Activated CD8-positive, alpha-beta memory T cell treated with anti-CD3 and anti-CD28 coated beads, Interleukin-2, amount 10 ng/mL, durations not matched to agents 7 days and 5 days (primary cell): ENCODE measurements at places on chromosomes 16 and 17.

- no peak for DNase-seq
- no peaks in the 10 kb centered on the region for H3K27me3 ChIP-seq
- no peak overlapping the region for H3K4me3 ChIP-seq
Measured at GRCh38 chr17:39556423-39556822, 51.3 kb downstream of the NEUROD2 start.

GRCh38 chr16:29898135-29898803 lies 1.1 kb downstream of the SEZ6L2 start:
- H3K27ac ChIP-seq, result no peak overlapping the region
- H3K27me3 ChIP-seq, result peaks cover 18% of the 10 kb centered on the region
- H3K36me3 ChIP-seq, result no peaks in the 10 kb centered on the region
- no peak for DNase-seq

DNA sequence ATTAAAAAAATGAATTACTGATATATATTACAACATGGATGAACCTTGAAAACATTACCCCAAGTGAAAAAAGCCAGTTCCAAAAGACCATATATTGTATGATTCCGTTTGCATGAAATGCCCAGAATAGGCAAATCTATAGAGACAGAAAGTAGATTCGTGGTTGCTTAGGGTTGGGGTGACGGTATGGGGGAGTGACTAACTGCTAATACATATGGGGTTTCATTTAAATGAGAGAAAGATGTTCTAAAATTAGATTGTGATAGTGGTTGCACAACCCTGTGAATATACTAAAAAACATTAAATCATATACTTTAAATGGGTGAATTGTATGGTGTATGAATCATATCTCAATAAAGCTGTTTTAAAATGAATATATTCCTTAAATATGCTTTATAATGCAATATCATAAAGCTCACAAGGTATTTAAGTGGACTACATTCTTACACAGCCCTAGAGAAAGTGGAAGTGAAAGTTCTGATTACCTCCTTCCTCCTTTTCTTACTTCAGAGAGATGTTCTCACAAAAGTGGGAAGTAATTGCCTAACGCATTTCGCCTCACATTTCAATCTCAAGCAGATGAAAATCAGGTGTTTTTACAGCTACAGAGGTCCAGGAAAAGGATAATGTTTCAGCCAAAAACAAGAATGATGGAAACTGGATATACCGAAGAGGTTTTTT lies 142.7 kb upstream of the GNAO1 start:
- no peaks in the 10 kb centered on the region for H3K36me3 ChIP-seq
- DNase-seq, result no peak
- H3K27ac ChIP-seq, result no peak overlapping the region
- H3K27me3 ChIP-seq, result peaks cover 15% of the 10 kb centered on the region

- no peak overlapping the region for H3K27ac ChIP-seq
- no peak overlapping the region for H3K4me3 ChIP-seq
- no peak for DNase-seq
- H3K4me1 ChIP-seq, result no peaks in the 10 kb centered on the region
- H3K27me3 ChIP-seq, result peaks cover 13% of the 10 kb centered on the region
Measured at GRCh38 chr17:15048933-15049794, 216.0 kb downstream of the PMP22 start.

GRCh38 chr17:81314398-81315081 lies 19.4 kb upstream of the SLC38A10 start:
- H3K36me3 ChIP-seq, result no peaks in the 10 kb centered on the region
- H3K27ac ChIP-seq, result no peak overlapping the region
- H3K4me3 ChIP-seq, result no peak overlapping the region
- no peak for DNase-seq
- H3K27me3 ChIP-seq, result peaks cover 4% of the 10 kb centered on the region

DNA sequence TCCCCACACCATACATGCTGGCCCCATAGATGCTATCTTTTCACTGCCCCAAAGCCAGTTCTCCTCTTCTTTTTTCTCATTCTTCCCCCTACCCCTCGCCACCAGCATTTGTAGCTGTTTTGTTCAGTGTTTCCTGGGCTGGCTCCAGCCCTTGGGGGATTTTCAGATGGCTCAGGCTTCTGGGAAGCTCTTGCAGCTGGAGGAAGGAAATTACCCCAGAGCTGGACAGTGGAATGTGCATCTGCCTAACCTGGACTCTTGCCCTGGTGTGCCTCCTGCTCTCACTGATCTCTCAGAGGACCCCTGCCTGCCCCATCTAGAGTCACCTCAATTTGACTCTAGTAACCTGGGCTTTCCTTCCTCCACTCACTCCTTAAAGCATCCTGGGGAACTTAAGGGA lies 82.8 kb downstream of the MYH13 start:
- H3K36me3 ChIP-seq, result no peaks in the 10 kb centered on the region
- H3K27ac ChIP-seq, result no peak overlapping the region
- H3K4me3 ChIP-seq, result no peak overlapping the region
- H3K4me1 ChIP-seq, result peaks cover 8% of the 10 kb centered on the region
- peaks cover 8% of the 10 kb centered on the region for H3K27me3 ChIP-seq

DNA sequence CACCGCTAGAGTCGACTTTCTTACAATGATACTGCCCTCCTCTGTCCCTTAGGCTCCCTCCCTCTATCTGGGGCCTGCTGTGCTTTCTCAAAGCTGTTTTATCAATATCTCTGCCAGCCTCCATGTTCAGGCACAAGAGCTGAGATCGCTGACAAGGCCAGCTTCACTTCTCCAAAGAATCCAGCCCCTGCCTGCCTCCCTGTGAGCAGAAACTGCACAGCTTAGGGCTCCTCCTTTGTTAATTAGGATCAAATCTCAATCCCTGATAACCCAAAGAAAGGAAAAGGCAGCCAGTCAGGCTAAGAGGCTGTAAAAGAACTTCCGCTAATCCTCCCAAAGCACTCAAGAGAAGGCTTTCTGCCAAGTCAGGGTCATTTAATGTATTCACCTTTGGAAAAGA lies 616.0 kb upstream of the CDH11 start:
- no peaks in the 10 kb centered on the region for H3K27me3 ChIP-seq
- no peaks in the 10 kb centered on the region for H3K4me1 ChIP-seq
- no peak for DNase-seq
- H3K36me3 ChIP-seq, result no peaks in the 10 kb centered on the region

DNA sequence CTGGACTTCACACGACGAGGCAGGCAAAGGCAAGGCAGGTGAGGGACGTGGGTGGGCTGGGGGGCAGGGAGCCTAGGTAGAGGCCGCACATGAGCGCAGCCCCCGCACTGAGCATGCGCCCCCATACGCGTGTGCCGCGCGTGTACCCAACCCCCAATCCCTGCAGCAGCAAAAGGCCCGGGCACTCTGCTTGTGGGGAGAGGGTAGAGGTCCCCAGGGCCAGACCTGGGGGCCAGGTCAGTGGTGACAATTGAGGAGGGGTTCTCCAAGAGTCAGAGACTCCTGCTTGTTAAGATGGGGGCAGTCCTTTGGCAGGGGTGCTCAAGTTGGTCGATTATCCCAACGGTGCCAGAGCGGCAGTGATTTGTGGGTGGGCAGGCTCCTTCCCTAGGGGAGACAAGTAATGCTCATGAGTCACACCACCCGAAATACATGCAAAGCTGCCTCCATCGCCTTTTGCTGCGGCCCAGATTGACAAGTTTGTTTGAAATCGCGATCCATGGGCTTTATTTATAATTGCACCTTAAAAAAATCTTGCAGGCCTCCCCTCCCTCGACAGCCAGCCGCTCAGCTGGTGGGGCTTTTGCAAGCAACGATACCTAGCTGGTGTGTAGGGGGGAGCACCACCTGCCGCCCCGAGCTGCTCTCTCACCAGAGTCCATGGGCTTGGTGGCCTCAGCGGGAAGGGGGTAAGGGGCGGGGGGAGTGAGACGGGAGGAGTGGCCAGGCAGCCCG lies 1.1 kb upstream of the GIT1 start:
- DNase-seq, result no peak
- H3K4me1 ChIP-seq, result peaks cover 69% of the 10 kb centered on the region
- H3K4me3 ChIP-seq, result peak overlapping the region; percentile 86
- H3K36me3 ChIP-seq, result no peaks in the 10 kb centered on the region

GRCh38 chr16:717450-718245 lies 2.7 kb downstream of the METRN start:
- no peak overlapping the region for H3K4me3 ChIP-seq
- H3K4me1 ChIP-seq, result peaks cover 27% of the 10 kb centered on the region
- DNase-seq, result no peak
- no peaks in the 10 kb centered on the region for H3K36me3 ChIP-seq
- peaks cover 12% of the 10 kb centered on the region for H3K27me3 ChIP-seq

GRCh38 chr17:74186498-74186897 lies 17.0 kb upstream of the RPL38 start:
- H3K4me3 ChIP-seq, result no peak overlapping the region
- H3K27me3 ChIP-seq, result no peaks in the 10 kb centered on the region
- H3K27ac ChIP-seq, result no peak overlapping the region
- no peaks in the 10 kb centered on the region for H3K36me3 ChIP-seq
- H3K4me1 ChIP-seq, result no peaks in the 10 kb centered on the region

DNA sequence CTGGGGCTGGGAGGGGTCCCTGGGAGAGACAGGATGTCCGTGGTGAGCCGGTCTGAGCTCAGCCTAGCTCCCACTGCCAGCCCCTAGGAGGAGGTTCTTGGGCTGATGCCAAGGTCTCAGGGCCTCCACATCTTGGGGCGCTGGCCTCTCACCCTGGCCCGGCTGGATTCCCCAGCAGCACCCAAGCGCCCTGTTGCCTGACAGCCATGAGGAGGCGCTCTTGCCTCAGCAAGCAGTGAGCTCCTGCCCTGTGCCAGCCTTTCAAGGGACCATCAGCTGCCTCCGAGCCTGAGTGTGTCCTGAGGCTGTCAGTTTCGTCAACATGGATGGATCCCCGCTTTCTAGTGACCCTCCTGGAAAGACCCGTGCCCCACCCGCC lies 234.9 kb upstream of the CIBAR2 start:
- H3K27ac ChIP-seq, result no peak overlapping the region
- no peaks in the 10 kb centered on the region for H3K4me1 ChIP-seq
- no peaks in the 10 kb centered on the region for H3K27me3 ChIP-seq
- H3K4me3 ChIP-seq, result no peak overlapping the region

DNA sequence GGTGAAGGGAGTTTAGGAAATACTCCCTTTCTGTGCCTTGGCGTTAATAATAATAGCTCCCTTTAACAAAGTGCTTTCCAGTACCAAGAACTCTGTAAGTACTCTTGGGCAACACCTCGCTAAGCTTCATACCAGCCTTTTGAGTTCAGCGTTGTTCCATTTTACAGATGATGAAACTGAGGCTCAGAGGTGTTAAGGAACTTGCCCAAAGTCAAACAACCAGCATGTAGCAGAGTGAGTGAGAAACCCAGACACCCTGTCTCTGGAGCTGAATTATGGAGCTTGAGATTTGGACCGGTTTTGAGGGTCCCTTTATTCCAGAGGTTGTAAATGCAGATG lies 607 bp downstream of the KATNIP start:
- H3K4me1 ChIP-seq, result peaks cover 37% of the 10 kb centered on the region

- DNase-seq, result no peak
- H3K36me3 ChIP-seq, result no peaks in the 10 kb centered on the region
- peaks cover 4% of the 10 kb centered on the region for H3K27me3 ChIP-seq
- no peak overlapping the region for H3K27ac ChIP-seq
- H3K4me1 ChIP-seq, result no peaks in the 10 kb centered on the region
- no peak overlapping the region for H3K4me3 ChIP-seq
Measured at GRCh38 chr16:81216706-81217105, 21.8 kb upstream of the BCO1 start.

- H3K4me1 ChIP-seq, result peaks cover 29% of the 10 kb centered on the region
- peak; percentile 64 for DNase-seq
- H3K36me3 ChIP-seq, result no peaks in the 10 kb centered on the region
- H3K27me3 ChIP-seq, result peaks cover 45% of the 10 kb centered on the region
Measured at GRCh38 chr17:68198931-68199836, 48.7 kb upstream of the AMZ2 start.

DNA sequence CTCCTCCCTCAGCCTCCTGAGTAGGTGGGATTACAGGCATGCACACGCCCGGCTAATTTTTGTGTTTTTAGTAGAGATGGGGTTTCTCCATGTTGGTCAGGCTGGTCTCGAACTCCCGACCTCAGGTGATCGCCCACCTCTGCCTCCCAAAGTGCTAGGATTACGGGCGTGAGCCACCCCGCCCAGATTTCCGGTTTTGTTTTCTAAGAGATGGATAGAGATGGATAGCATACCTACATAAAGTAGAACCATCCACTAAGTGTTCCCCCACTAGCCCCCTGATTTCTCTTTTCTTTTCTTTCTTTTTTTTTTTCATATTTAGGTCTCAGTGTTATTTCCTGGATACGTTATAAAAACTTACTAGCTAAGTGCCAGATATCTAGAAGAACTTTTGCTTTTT lies 2.0 kb downstream of the WSB1 start:
- peaks cover 26% of the 10 kb centered on the region for H3K36me3 ChIP-seq
- no peaks in the 10 kb centered on the region for H3K27me3 ChIP-seq
- H3K27ac ChIP-seq, result peak overlapping the region; percentile 99
- peak overlapping the region; percentile 93 for H3K4me3 ChIP-seq

- H3K4me1 ChIP-seq, result no peaks in the 10 kb centered on the region
- no peaks in the 10 kb centered on the region for H3K36me3 ChIP-seq
Measured at GRCh38 chr16:85724936-85725335, 26.0 kb downstream of the C16orf74 start.

DNA sequence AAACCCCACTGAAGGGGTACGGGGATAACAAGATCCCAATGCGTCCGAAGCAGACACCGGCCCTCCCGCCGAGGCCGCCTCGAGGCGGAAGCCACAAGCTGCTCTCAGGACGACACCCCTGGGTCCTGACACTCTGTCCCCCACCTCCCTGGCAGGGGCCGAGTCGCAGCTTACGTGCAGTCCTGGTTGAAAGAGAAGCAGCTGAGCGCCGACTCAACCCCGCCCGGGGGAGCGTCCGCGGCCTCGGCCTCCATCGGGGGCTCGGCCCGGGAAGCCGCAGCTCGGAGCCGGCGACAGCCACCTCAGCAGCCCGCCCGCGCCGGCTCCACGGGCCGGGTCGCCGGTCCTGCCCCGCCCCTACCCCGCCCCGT lies at the start of gene WIPI1:
TSS of gene WIPI1 (minus strand) at position 329 of the 371 bp plus-strand sequence. CDS start at position 254, 75 bp downstream.
- peak within 1 kb of the TSS; percentile 95 for H3K4me3 ChIP-seq
- DNase-seq, result peak; percentile 78
- peaks cover 76% of the 10 kb centered on the region for H3K4me1 ChIP-seq
- H3K27ac ChIP-seq, result peak within 1 kb of the TSS; percentile 94
- peaks cover 13% of the 10 kb centered on the region for H3K36me3 ChIP-seq
- H3K27me3 ChIP-seq, result no peaks in the 10 kb centered on the region

GRCh38 chr17:1562176-1562643 lies 382 bp downstream of the PITPNA start:
- H3K4me3 ChIP-seq, result peak overlapping the region; percentile 81
- H3K27me3 ChIP-seq, result no peaks in the 10 kb centered on the region
- H3K36me3 ChIP-seq, result no peaks in the 10 kb centered on the region
- H3K27ac ChIP-seq, result peak overlapping the region; percentile 36
- no peak for DNase-seq

- no peaks in the 10 kb centered on the region for H3K36me3 ChIP-seq
- H3K27ac ChIP-seq, result peak overlapping the region; percentile 47
- H3K27me3 ChIP-seq, result peaks cover 45% of the 10 kb centered on the region
- peaks cover 16% of the 10 kb centered on the region for H3K4me1 ChIP-seq
Measured at GRCh38 chr17:77281904-77282367, 141.2 kb downstream of the SEC14L1 start.

DNA sequence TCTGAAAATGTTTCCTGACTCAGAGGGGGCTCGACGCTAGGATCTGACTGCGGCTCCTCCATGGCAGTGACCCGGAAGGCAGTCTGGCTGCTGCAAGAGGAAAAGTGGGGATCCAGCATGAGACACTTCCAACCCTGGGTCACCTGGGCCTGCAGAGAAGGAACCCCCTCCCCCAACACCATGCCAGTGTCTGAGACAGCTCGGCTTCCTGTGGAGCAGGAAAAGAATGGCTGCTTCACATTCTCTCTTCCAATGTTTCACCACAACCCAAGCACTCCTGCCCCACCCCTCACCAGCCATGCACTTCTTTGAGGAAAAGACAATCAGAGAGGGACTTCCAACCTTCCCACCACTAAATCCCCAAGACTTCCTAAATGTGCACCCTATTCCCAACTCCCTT lies 10.8 kb downstream of the TP53 start:
- H3K27me3 ChIP-seq, result no peaks in the 10 kb centered on the region
- no peak for DNase-seq
- H3K4me1 ChIP-seq, result no peaks in the 10 kb centered on the region
- peaks cover 48% of the 10 kb centered on the region for H3K36me3 ChIP-seq
